Activated B cell treated with CpG ODN at 0.5 μM for 24 hours (primary cell): ENCODE measurements at places on chromosomes 4 and X.

DNA sequence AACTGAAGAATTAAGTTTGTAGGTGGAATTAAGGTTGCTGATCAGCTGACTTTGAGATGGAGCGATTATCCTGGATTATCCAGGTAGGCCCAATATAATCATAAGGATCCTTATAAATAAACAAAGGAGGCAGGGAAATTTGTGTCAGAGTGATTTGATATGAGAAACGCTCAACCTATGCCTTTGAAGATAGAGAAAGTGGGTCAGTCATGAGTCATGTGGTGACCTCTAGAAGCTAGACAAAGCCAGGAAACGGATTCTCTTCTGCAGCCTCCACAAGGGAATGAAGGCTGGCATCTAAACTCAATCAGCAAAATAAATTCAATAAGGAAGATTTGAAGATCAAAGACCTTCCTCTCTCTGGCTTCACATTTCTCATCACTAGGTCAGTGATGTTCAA lies 41.5 kb upstream of the SMIM10 start:
- no peak for DNase-seq

GRCh38 chr4:55884093-55884850 lies 30.8 kb downstream of the EXOC1 start:
- no peak for DNase-seq

- DNase-seq, result no peak
Observed at GRCh38 chr4:48270951-48271473, 1.4 kb upstream of the TEC start.

DNA sequence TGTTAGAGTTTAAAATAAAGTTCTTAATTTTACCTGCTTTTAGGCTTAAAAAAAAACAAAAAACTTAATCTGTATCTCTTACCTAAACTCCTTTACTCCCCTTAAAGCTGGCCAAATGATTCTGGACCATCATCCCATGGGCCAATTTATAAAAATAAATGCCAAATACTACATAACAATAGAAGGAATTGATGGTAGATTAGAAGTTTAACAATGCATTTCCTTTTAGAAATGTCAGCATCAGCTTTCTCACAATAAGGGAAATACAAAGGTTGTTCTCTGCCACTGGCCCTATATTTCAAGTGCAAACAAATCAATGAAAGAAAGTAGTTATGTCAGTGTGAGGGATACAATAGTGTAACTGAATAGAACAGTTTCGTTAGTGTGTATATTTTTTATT lies 5.7 kb upstream of the RAPGEF2 start:
- DNase-seq, result no peak

DNA sequence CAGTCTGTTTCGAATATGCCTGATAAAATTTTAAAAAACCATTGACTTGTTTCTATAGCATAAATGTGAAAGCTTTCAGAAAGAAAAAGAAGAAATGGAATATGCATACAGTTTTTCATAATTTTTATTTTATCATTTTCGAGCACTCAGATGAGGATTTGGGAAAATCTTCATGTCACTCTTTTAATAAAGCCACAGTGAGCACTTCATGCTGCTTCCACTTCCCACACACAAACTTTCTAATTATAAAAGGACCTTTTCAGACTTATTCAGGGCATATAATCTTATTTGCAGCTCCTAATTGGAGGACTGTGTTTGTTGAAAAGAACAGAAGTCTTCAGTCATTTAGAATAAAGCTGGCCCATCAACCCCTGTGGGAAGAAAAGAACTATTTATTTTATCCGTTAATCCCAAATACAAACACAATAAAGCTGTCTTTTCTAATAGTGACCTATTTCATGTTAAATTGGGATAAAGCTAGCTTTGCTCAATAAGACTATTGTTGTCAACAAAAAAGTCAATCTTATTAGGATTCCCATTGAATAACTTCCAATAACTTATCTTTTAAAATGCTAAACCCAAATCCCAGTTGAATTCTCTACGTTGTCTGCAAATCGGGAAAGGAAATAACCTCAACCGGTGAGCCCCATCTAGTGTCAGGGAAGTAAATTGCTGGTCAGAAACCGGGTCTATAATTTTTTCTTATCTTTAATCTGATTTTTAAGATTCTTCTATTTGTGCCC lies 211.5 kb downstream of the PDGFRA start:
- no peak for DNase-seq

GRCh38 chr4:100609810-100610209 lies 92.0 kb upstream of the EMCN start:
- no peak for DNase-seq
